ENCODE measurements at places on chromosomes 6 and 20. TPM values are rescaled to one million over a fixed set of nuclear protein-coding genes. Genes with fewer than 3 reads are reported as not detected.

The TREML1 gene
- not detected for total RNA-seq

DNA sequence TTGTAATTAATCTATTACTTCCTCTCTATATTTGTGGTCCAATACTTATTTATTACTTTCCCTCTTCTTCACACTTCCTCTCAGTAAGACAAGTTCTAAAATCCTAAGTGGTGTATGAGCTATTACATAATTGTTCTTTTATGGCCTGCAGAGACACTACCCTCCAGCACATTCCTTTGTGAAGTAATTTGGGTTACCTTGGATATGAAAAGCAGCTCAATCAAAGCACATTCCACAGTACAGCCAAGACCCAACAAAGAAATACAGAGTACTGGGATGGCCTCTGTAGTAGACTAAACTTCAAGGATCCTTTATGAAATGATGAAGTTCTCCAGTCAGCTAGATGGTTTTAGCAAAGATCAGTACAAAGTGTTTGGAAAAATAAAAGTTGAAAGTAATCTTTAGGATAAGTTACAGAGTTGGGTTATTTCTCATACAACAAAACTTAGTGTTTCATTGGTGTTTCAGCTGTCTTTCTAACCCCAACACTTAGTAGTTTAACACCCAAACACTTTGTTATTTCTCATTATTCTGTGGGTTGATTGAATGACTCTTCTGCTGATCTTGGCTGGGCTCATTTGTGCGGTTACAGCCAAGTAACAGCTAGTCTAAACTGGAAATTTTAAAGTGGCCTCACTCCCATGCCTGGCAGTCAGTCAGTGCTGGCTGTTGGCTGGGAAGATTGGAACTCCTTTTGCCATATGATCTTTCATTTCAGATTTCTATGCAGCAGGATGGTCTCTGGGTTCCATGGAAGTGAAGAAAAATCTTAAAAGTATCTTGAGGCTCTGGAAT, 161.5 kb upstream of the POU3F2 start:
- DNase-seq: no peak

The CTCFL gene
- not detected for total RNA-seq

DNA sequence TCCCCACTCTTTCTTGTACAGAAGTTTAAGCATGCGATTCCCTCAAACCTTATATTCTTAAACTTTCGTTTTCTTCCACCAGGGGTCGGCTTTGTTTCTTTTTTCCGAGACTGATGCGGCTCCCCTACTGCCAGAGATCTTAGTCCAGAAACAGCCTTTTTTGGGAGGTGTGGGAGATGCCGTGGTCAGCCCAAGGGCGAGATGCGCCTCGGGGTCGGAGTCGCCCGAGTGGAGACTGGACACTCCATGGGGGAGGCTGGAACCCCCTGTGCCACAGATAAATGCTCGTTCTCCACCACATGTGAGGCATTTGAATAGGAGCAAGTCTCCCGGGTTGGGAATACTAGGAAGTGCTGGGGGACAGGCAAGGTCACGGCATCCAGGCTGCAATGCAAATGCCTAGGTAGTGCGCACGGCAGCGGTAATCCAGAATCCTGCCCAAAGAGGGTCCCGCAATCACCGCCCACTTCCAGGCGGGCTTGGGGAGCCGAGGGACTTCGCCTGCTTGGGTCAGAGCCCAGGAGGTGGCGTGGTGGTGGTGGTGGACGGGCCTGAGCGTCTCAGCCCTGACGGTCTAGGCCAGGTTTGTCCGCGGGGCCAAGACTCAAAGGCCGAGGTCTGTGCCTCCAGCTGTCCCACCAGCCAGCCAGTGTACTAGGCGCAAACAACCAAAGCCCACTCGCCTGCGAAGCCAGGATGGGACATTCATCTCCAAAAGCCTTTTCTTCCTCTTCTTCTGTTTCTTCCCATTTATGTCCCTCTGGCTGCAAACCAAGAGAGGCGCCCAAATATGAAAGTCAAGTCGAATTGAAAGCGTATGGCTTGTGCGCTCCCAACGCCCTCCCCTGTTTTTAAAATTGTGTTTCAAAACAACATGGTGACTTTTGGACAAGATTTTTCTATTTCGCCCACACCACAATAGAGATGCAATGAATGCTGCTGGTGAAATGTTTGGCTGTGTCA, 39.3 kb upstream of the OSTM1 start:
- peak; percentile 54 for DNase-seq

The KCNK17 gene
- not detected for total RNA-seq

DNA sequence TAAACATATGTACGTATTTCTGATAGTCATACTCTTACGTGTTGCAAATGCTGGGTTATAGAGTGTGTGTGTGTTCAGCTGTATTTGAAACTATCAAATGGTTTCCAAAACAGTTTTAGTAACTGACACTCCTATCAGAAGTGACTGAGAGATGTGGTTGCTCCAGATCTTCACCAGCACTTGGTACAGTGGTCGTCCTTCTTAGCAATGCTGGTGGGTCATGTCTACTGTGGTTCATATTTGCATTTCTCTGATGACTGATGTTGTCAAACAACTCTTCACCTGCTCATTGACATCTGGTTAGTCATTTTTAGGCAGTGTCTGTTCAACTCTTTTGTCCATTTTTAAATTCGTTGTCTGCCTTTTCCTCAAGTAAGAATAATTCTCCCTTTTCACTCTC, 259.3 kb downstream of the KIF16B start:
- DNase-seq: no peak

DNA sequence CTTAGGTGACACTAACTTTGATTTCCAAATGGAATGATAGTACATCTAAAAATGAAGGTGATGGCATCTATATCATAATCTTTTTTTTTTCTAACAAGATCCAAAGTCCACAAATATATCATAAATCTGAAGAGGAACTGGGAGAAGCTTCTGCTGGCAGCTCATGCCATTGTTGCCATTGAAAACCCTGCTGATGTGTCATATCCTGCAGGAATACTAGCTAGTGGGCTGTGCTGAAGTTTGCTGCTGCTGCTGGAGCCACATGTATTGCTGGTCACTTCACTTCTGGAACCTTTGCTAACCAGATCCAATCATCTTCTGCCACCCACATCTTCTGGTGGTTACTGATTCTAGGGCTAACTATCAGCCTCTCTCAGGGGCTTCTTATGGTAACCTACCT, 27.4 kb upstream of the KHDC1 start:
- no peak for DNase-seq

The ULBP3 gene
- total RNA-seq: 0.67 TPM

DNA sequence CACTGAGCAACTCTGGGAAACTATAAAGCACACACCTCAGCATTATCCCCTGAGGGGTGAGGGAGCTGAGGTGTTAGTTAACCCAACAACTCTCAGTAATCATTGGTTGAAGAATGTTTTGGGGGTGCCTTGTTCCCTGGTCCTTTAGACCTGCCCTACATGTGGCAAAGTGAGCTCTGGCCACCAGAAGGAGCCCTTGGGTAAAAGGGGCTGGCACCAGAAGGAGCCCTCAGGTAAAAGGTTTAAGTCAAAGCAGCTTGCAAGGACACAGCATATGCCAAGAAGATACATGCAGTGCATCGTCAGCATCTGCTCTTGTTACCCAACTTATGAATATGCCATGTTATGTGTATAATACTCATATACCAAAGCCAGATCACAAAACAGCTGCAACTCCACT, 1081.7 kb downstream of the KIF16B start:
- DNase-seq: no peak

- DNase-seq: no peak
These were observed 3.4 kb downstream of the PRDM13 start for GRCh38 chr6:99609905-99610489.

GRCh38 chr6:92715991-92716390, 703.4 kb downstream of the EPHA7 start:
- DNase-seq: no peak

The LCA5 gene
- 1.8 TPM for total RNA-seq

- no peak for DNase-seq
These were observed 269.7 kb downstream of the PRL start for GRCh38 chr6:22027040-22027725.
